IPS DF 6.9 (cell line): ENCODE measurements at places on chromosomes 5 and 9.

- no peak overlapping the region for H3K27ac ChIP-seq
- DNase-seq: no peak
- H3K36me3 ChIP-seq: peaks cover 5% of the 10 kb centered on the region; the same call in 1 of the 2 replicates
- no peaks in the 10 kb centered on the region for H3K4me1 ChIP-seq
- H3K4me3 ChIP-seq: no peak overlapping the region
These were observed 5.6 kb downstream of the C5orf24 start for GRCh38 chr5:134851307-134851923.

GRCh38 chr5:132109494-132110053 lies 36.0 kb downstream of the CSF2 start:
- H3K27me3 ChIP-seq: no peaks in the 10 kb centered on the region
- H3K27ac ChIP-seq: no peak overlapping the region
- no peak for DNase-seq
- H3K4me1 ChIP-seq: no peaks in the 10 kb centered on the region
- no peaks in the 10 kb centered on the region for H3K36me3 ChIP-seq

- no peak for DNase-seq
- H3K27ac ChIP-seq: no peak overlapping the region
- no peaks in the 10 kb centered on the region for H3K27me3 ChIP-seq
These were observed 212.5 kb downstream of the SEMA6A start for GRCh38 chr5:116361979-116362577.

GRCh38 chr9:81826517-81826906 lies 101.7 kb upstream of the SPATA31D4 start:
- no peak for DNase-seq
- no peak overlapping the region for H3K27ac ChIP-seq
- peaks cover 1% of the 10 kb centered on the region; the same call in 1 of the 2 replicates for H3K4me1 ChIP-seq
- no peaks in the 10 kb centered on the region for H3K36me3 ChIP-seq
- H3K27me3 ChIP-seq: no peaks in the 10 kb centered on the region
- H3K4me3 ChIP-seq: no peak overlapping the region

GRCh38 chr9:36831381-36832161 lies 202.5 kb downstream of the PAX5 start:
- no peak overlapping the region for H3K27ac ChIP-seq
- H3K36me3 ChIP-seq: no peaks in the 10 kb centered on the region
- H3K27me3 ChIP-seq: no peaks in the 10 kb centered on the region
- DNase-seq: no peak
- H3K4me1 ChIP-seq: peaks cover 4% of the 10 kb centered on the region

DNA sequence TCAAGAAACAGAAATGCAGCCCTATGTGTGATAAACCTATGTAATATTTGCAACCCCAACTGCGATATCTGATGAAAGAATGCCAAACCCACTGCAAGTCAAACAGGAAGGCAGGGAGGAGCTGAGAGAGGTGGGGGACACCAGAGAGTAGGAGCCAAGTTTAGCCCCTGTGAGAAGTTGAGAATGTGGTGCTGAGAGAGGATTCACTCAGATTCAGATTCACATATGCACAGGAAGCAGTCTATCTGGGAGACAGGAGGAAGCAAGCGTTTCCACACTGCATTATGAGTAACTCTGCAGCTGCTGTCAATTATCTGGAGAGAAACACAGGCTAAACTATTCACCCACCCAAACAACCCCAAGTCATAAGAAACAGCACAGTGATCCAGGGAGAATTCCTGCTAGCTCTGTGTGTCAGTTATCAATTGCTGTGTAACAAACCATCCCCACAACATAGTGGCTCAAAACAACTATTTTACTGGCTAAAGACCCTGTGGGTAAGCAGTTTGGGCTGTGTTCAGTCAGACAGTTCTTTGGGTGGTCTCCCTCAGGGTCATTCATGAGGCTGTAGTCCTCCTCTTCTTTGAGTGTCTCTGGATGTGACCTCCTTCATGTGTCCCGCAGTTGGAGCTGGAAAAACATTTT lies 161.9 kb upstream of the RAI14 start:
- no peak overlapping the region for H3K4me3 ChIP-seq
- H3K36me3 ChIP-seq: no peaks in the 10 kb centered on the region
- DNase-seq: no peak
- H3K4me1 ChIP-seq: no peaks in the 10 kb centered on the region

DNA sequence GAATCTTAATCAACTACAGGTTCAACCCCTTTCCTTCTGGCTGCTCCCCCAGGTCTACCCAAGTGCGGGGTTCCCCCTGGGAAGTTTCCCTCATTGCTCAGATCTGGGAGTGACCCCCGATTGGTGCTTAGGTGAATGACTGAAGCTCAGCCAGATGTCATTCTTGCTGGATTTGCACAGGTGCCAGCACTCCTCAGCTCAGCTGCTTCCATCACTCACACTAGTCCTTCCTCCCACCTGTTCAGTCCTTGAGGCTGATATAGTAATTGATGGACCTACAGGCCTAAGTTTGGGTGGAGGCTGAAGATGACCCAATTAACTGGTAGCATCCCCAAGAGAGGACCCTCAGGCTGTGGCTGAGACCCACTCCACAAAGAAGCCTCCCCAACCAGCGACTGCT lies 32.9 kb downstream of the PRLR start:
- no peaks in the 10 kb centered on the region for H3K27me3 ChIP-seq
- no peak overlapping the region for H3K27ac ChIP-seq
- DNase-seq: no peak
- no peaks in the 10 kb centered on the region for H3K4me1 ChIP-seq
- H3K36me3 ChIP-seq: no peaks in the 10 kb centered on the region

DNA sequence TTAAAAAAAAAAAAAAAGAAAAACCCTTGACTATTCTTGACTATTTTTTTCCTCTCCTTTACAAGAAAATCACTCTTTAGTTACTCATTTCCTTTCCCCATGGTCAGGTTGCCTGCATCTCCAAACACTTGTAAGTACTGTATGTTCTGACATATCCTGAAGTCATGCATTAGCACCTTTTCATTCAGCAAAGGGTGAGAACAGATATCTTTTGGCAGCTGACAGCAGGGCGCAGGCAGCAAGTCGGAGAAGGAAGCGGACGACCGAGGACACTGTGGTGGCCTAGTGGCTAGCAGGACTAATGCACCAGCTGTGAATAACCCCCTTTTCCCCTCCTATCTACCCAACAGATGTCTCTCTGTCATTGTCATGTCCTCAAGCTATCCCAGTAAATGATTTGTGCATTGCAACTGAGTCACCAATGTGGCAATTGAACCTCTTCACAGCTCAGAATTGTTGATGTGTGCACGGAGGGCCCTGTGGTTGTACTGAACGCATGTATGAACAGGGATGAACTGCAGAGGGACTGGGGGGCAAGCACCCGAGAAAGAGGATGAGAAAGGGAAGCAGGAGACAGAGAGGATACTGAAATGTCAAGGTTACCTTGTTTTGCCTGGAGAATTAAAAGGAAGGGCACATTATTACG lies 996.0 kb upstream of the ARRDC3 start:
- no peak overlapping the region for H3K27ac ChIP-seq
- DNase-seq: no peak
- no peak overlapping the region for H3K4me3 ChIP-seq

DNA sequence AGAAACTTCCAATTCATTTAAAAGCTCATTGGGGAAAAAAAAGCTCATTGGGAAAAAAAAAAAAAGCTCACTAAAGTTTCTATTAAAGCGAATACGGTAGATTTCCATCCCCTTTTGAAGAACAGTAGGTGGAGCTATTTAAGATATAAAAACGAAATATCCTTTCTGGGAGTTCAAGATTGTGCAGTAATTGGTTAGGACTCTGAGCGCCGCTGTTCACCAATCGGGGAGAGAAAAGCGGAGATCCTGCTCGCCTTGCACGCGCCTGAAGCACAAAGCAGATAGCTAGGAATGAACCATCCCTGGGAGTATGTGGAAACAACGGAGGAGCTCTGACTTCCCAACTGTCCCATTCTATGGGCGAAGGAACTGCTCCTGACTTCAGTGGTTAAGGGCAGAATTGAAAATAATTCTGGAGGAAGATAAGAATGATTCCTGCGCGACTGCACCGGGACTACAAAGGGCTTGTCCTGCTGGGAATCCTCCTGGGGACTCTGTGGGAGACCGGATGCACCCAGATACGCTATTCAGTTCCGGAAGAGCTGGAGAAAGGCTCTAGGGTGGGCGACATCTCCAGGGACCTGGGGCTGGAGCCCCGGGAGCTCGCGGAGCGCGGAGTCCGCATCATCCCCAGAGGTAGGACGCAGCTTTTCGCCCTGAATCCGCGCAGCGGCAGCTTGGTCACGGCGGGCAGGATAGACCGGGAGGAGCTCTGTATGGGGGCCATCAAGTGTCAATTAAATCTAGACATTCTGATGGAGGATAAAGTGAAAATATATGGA lies at the start of gene PCDHGA12:
Gene PCDHGA12 (plus strand): TSS at position 176 of the 782 bp plus-strand sequence. CDS start 253 bp downstream, at position 429.
- DNase-seq: no peak
- no peaks in the 10 kb centered on the region for H3K4me1 ChIP-seq
- no peak within 1 kb of the TSS for H3K27ac ChIP-seq
- H3K27me3 ChIP-seq: no peaks in the 10 kb centered on the region
- H3K4me3 ChIP-seq: no peak within 1 kb of the TSS

DNA sequence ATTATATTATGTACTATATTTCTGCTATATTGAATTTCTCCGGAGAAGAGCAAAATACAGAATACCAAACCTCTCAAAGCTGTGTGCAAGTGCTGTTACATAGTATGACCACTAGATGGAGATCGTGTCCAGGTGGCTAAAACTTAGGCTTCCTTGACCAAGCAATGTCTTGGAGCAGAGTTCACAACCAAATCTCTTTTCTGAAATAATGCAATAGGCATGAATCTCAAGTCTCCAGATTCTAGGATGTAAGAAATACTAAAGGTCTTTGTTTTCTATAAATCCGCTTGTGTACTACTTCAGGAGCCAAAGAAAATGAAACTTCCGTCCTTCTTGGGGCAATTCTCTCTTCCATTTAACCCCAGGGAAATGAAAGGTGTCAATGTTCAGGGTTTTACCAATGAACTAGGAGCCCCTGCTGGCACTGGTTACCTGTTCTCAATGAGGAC lies 181.5 kb upstream of the RAI14 start:
- no peak overlapping the region for H3K27ac ChIP-seq
- H3K4me3 ChIP-seq: no peak overlapping the region
- H3K27me3 ChIP-seq: no peaks in the 10 kb centered on the region
- H3K36me3 ChIP-seq: no peaks in the 10 kb centered on the region

DNA sequence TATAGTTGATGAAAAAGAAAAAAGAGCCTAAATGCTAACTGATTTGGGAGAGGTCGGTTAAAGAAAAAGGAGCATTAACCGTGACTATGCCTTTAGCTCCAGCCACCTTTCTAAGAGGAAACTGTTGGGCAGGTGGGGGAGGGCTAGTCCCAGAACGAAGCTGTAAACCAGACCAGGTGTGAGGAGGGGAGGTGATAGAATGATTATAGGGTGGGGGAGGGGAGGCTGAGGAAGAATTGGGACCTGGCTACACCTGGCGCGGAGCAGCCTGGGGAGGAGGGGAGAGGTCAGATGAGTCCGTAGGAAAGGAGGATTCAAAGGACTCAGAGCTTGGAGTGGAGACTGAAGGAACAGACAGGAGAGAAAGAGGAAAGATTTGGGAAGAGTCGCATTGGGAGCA lies 73.4 kb downstream of the PHAX start:
- H3K4me3 ChIP-seq: no peak overlapping the region
- H3K4me1 ChIP-seq: peaks cover 6% of the 10 kb centered on the region; the same call in 1 of the 2 replicates
- no peak overlapping the region for H3K27ac ChIP-seq
- no peak for DNase-seq
- H3K27me3 ChIP-seq: no peaks in the 10 kb centered on the region

DNA sequence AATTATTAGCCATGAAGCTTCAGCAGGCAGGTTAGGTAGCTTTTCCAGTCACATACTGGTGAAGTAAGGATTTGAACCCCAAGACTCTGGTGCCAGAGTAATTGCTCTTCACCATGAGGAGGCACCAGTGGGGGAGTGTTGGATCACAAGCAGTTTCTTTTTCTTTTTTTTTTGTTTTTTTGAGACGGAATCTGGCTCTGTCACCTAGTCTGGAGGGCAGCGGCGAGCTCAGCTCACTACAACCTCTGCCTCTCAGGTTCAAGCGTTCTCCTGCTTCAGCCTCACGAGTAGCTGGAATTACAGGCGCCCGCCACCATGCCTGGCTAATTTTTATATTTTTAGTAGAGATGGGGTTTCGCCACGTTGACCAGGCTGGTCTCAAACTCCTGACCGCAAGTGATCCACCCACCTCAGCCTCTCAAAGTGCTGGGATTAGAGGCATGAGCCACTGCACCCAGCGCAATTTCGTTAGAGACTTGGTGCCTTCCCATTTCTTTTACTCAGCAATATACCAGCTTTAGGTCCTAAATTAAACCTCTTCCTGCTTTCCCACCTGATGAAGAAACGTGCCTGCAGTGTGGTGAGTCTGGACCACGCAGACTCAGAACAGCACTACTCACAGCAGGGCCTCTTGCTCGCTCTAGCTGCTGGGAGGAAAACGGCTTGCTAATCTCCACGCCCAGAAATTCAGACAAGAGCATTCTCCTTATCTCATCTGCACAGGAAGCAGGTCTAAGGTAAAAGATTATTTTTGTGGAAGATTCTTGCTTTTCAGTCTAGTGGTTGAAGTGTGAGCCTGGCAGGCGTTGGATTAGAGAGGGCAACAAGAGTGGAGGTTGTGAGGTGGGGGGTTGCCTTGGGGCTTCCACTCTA lies at the start of gene S100Z:
Gene S100Z (plus strand): TSS at position 596 of the 873 bp plus-strand sequence. CDS start 25,346 bp downstream, outside the sequence.
- H3K36me3 ChIP-seq: no peaks in the 10 kb centered on the region
- H3K27ac ChIP-seq: no peak within 1 kb of the TSS
- H3K4me3 ChIP-seq: no peak within 1 kb of the TSS
- no peaks in the 10 kb centered on the region for H3K4me1 ChIP-seq
- no peak for DNase-seq
- H3K27me3 ChIP-seq: no peaks in the 10 kb centered on the region

- DNase-seq: no peak
- H3K4me1 ChIP-seq: no peaks in the 10 kb centered on the region
- H3K4me3 ChIP-seq: no peak overlapping the region
- no peaks in the 10 kb centered on the region for H3K36me3 ChIP-seq
- H3K27me3 ChIP-seq: no peaks in the 10 kb centered on the region
- no peak overlapping the region for H3K27ac ChIP-seq
These were observed 308.4 kb upstream of the MEF2C start for GRCh38 chr5:89191374-89191773.

- no peaks in the 10 kb centered on the region for H3K27me3 ChIP-seq
- H3K4me3 ChIP-seq: no peak overlapping the region
- no peak overlapping the region for H3K27ac ChIP-seq
- no peaks in the 10 kb centered on the region for H3K36me3 ChIP-seq
These were observed 98.6 kb downstream of the OSTF1 start for GRCh38 chr9:75186767-75187380.

DNA sequence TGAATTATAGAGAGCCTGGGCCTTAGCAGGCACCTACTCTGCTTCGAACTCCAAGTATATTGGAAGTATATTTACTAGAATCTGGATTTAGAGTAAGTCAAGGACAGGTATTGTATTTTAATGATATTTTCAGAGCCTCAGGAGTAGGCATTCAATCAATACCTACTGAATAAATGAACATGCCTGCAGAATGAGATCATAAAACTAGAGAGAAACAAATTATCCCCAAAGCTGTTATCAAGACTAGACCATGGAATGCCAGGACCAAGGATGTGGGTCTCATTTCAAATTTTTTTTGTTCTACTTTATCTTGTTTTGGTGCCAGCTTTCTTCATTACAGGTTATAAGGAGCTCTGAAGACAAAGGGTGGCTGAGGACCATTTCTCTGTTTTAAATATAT lies 66.0 kb downstream of the GDNF start:
- no peak overlapping the region for H3K27ac ChIP-seq
- H3K27me3 ChIP-seq: no peaks in the 10 kb centered on the region
- H3K4me3 ChIP-seq: no peak overlapping the region
- no peaks in the 10 kb centered on the region for H3K36me3 ChIP-seq
